CD4-positive, alpha-beta T cell treated with Interleukin-4 for 1 hour (primary cell): ENCODE measurements at places on chromosomes 16 and 17.

GRCh38 chr16:3155181-3155580, 20.4 kb downstream of the ZNF213 start:
- DNase-seq: no peak

DNA sequence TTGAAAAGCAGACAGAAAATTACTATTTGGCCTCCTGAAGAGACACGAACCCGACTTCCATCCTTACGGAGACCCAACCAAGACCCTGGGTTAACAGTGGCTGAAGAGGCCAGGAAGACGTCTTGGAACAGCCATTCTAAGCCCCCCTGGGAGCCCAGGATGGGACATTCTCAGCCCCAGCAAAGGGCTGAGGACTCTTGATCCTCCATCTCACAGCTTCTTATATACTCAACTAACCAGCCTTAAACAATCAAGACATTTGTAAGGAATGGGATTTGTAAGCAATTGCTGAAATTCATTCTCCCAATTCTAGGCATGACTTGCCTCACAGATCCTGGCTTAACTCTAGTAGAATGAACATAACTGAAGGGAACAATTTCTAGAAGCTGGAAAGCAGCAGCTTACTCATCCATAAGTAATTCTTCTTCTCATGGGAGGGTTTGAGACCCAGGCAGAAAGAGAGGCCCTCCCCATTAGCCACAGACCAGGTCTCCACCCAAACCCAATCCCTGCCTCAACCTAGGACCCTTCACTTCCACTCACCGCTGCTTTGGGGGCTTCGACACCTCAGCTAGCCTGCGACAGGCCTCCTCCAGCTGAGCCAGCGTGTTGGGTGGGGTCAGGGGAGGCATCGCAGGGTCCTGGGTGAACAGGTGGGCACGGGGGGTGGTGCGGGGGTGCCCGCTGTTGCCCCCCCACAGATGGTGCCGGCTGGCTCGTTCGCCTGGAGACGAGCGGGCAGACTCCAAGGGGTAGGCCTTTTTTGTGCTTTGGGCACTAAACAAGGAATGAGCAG, 25.5 kb downstream of the AXIN2 start:
- no peak for DNase-seq

GRCh38 chr17:31448467-31449077, 57.1 kb downstream of the RAB11FIP4 start:
- DNase-seq: no peak

GRCh38 chr17:33623841-33624240, 330.7 kb upstream of the ASIC2 start:
- DNase-seq: no peak

GRCh38 chr16:1920727-1921171, 2.5 kb upstream of the HS3ST6 start:
- no peak for DNase-seq

GRCh38 chr17:76000016-76000754, 470 bp upstream of the CDK3 start:
- peak; percentile 49 for DNase-seq

- no peak for DNase-seq
Observed at GRCh38 chr17:4891411-4892410, 7.6 kb upstream of the C17orf107 start.

GRCh38 chr17:77188084-77189066, 47.6 kb downstream of the SEC14L1 start:
- no peak for DNase-seq

GRCh38 chr17:6508519-6509030, 47.8 kb downstream of the PITPNM3 start:
- DNase-seq: no peak

DNA sequence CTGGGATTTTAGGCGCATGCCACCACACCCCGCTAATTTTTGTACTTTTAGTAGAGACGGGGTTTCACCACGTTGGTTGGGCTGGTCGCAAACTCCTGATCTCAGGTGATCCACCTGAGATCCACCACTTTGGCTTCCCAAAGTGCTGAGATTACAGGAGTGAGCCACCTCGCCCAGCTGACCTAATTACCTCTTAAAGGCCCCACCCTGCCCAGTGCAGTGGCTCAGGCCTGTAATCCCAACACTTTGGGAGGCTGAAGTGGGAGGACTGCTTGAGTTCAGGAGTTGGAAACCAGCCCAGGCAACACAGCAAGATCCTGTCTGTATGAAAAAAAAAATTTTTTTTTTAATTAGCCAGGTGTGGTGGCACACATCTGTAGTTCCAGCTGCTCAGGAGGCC, 2.9 kb upstream of the COASY start:
- no peak for DNase-seq

- DNase-seq: no peak
Observed at GRCh38 chr16:70743791-70744190, 57.2 kb downstream of the VAC14 start.

DNA sequence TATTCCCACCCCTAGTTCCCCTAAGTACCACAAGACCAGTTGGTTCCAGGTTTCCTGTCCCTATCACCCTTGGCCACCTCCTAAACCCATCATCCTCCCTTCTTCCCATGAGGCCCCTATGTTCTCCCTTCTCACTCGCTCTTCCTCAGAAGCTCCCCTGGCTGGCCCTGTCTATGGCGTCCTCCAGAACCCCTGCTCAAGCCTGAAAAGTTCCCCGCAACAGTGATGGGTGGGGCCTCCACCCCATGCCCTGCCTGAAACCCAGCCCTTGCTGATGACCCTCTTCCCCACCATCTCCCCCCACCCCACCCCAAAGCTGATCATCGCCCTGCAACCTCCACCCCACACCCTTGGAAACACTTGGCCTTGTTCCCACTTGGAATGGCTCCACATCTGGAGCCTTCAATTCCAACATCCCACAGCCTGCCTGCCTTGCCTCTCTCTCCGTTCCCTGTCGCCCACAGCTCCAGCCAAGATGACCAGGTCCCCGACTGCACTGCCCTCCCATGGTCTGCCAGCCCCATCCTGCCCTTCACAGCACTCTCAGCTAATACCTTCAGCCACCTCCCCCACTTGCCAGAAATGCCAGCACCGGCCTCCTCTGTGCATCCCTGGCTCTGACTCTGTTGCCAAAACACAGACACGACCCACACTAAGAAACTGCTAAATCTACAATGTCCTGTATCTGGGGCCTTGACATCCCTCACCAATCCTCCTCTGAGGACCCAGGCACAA, 10.5 kb downstream of the OSBPL7 start:
- DNase-seq: no peak

GRCh38 chr17:7912927-7913524, 3.1 kb downstream of the RNF227 start:
- peak; percentile 70 for DNase-seq

- DNase-seq: no peak
Observed at GRCh38 chr16:22692034-22692433, 121.9 kb upstream of the HS3ST2 start.

GRCh38 chr17:30091121-30091670, 25.4 kb upstream of the NSRP1 start:
- DNase-seq: no peak

DNA sequence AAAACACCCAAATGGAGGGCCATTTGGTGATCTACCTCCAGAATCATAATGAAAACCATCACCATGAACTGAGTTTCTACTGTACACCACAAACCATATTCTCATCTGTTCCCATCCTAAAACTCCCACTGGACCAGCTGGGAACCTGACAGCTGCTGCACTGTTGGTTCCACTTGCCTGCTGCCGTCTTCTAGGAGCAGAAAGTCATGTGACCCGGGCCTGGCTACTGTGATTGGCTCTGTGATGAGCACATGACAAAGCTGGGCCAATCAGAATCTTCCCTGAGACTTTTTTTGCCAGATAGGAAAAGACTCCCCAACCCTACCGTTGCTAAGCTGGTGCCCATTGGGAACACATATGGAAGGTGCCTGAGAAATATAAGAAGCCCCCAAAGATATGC, 264.2 kb downstream of the MRTFB start:
- DNase-seq: no peak

DNA sequence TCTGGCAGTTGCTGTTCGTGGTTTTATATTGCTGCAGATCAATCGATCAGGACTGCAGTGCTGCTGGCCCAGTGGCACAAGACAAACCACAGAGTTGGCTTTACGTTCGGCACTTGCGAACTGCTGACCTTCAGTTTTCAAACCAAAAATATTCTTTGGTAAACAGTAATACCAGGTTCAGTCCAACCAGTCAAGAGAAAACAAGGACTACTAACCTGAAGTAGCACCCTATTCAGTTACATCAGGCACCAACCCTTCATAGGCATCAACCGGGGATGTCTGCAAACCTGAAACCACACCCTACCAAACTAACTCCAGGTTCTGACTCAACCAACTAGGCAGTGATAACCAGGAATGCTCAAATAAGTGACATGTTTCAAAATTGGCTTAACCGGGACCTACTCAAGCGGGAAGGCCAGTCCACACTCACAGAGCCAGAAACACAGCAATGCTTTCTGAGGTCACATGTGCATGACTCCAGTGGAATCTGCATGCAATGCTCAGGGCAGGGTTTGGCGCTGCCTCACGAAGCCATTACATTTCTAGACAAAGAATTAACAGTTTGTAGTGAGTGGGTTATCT, 91.1 kb downstream of the SMG6 start:
- no peak for DNase-seq

GRCh38 chr17:8955021-8955959, 10.2 kb downstream of the PIK3R5 start:
- peak; percentile 54 for DNase-seq

DNA sequence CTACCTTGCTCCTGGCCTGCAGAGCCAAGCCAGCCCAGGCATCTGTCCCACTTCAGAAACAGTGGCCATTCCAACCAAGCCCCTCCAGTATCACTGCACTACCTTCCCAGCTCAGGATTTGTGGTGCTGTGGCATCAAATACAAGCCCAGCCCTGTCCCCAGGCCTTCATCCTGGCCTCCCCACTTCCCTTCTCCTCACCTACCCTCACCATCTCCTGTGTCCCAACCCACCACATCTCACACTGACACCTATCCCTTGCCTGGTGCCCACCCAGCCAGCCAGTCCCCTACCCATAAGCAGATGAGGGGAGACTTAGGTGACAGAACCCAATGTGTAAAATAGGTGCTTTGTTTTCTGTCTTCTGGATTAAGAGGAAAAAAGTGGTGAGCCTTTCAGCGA, 66.0 kb upstream of the CDH5 start:
- DNase-seq: no peak

DNA sequence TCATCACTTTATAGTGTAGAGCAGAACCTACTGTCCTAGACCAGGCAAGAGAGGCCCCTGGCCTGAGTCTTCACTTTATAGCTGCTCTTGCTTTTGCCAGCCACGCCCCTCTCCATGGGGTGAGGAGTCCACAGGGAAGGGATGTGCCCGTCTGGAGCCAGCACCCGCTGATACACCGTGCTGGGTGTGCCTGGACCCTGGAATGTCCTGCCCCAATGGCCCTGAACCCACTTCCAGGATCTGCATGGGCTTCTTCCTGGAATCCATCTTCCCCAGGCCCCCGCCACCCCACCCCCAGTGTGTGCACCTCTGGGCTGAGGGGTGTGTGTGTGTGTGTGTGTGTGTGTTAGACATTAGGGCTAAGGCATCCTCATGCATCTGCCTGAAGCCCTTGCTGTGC, 44.9 kb downstream of the MEOX1 start:
- no peak for DNase-seq

DNA sequence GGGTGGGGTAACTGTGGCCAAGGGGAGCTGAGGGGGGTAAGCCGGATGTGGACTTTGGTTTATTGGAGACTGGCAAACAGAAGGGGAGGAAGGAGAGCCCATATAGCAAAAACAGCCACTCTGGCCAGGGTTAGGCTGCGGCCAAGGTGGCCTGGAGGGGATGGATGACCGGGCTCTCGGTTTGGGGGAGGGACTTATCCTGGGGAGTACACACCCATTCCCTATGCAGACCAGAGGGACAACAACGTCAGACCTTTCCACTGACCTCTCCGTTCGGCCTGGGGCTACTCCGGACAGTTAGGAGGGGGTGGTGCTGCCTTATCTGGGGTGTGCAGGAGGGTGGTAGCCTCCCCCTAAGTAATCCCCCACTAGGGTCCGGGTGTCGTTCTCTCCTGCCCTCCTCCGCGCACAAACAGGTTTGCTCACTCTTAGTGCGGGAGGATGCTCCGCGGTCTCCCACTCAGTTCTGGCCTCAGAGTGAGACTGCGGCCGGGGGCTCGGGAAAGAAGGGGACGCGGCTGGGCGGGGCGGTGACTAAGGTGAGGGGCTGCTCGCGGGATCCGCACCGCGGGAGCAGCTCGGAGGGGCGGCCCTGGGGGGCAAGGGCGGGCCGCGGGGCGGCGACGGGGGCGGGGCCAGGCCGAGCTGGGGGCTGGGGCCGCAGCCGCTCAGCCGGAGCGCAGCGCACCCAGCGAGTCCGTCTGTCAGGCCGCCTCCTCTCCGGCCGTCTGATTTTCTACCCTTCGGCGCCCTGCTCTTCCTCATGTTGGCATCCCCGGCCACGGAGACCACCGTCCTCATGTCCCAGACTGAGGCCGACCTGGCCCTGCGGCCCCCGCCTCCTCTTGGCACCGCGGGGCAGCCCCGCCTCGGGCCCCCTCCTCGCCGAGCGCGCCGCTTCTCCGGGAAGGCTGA, at the start of gene WNK4:
WNK4 (plus strand) TSS at position 675 of the 915 bp plus-strand sequence; CDS start at position 764, 89 bp downstream.
- DNase-seq: no peak
